T-cell (primary cell): ENCODE measurements at places on chromosomes 7 and 10. TPM values are rescaled to one million over a fixed set of nuclear protein-coding genes. Genes with fewer than 3 reads are reported as not detected.

The CYP26C1 gene
- total RNA-seq = 0.23 TPM

The CCL26 gene
- not detected for total RNA-seq

The RAPGEF5 gene
- 0.61 TPM for total RNA-seq

The COL28A1 gene
- 0.23 TPM for total RNA-seq

The SLC26A5 gene
- 0.22 TPM for total RNA-seq

The ASB10 gene
- total RNA-seq = not detected

The TMEM213 gene
- total RNA-seq = not detected

The CLRN3 gene
- total RNA-seq = not detected

The FLNC gene
- total RNA-seq = 0.43 TPM

The PTER gene
- total RNA-seq = 18.6 TPM

The LAMB1 gene
- total RNA-seq = not detected

The ACBD7 gene
- not detected for total RNA-seq

The GPRIN2 gene
- not detected for total RNA-seq

The SMO gene
- 0.35 TPM for total RNA-seq

The GIMAP2 gene
- 83.2 TPM for total RNA-seq

The PILRA gene
- total RNA-seq = 16.5 TPM

The IKZF1 gene
- 496 TPM for total RNA-seq

The METTL27 gene
- total RNA-seq = 2.3 TPM

The AKR1C4 gene
- not detected for total RNA-seq

The HOXA6 gene
- not detected for total RNA-seq

The CUTC gene
- total RNA-seq = 21.0 TPM

The PTCD1 gene
- total RNA-seq = 10.5 TPM

The GIMAP1 gene
- 99.9 TPM for total RNA-seq

The FFAR4 gene
- total RNA-seq = not detected

The TRIM73 gene
- 27.9 TPM for total RNA-seq

The AVPI1 gene
- 3.6 TPM for total RNA-seq

The AOAH gene
- total RNA-seq = 78.5 TPM

The RASSF4 gene
- total RNA-seq = 1.7 TPM

The AGAP9 gene
- total RNA-seq = 7.9 TPM

The C10orf143 gene
- 11.0 TPM for total RNA-seq

The TBC1D12 gene
- 0.33 TPM for total RNA-seq

The LIPJ gene
- total RNA-seq = not detected

The RPEL1 gene
- total RNA-seq = not detected

The C7orf33 gene
- not detected for total RNA-seq

The ZNF282 gene
- 19.4 TPM for total RNA-seq

The LBX1 gene
- not detected for total RNA-seq

The GRB10 gene
- total RNA-seq = 11.0 TPM

The CFAP69 gene
- 0.64 TPM for total RNA-seq

The AGR2 gene
- total RNA-seq = not detected

The NUTM2A gene
- total RNA-seq = 3.1 TPM

The CHST3 gene
- 0.09 TPM for total RNA-seq

The MSMB gene
- total RNA-seq = not detected

The CCL24 gene
- total RNA-seq = not detected

The LRRD1 gene
- not detected for total RNA-seq

The NPFFR1 gene
- not detected for total RNA-seq

The SKIDA1 gene
- 0.57 TPM for total RNA-seq

The UPK3B gene
- total RNA-seq = 6.1 TPM

The PRKG1 gene
- 0.20 TPM for total RNA-seq

The OPN1SW gene
- total RNA-seq = not detected

The ABI1 gene
- 60.0 TPM for total RNA-seq

The AKR1B15 gene
- not detected for total RNA-seq

The MOGAT3 gene
- total RNA-seq = not detected

The BICC1 gene
- 0.06 TPM for total RNA-seq

The PCLO gene
- total RNA-seq = 0.03 TPM

The CPXM2 gene
- total RNA-seq = not detected

The ATOH7 gene
- total RNA-seq = not detected

The OPN4 gene
- not detected for total RNA-seq

The SDK1 gene
- 1.7 TPM for total RNA-seq
